ENCODE measurements at places on chromosomes 4 and X. TPM values are rescaled to one million over a fixed set of nuclear protein-coding genes. Genes with fewer than 3 reads are reported as not detected.

The TRIM2 gene
- 58.5 TPM for total RNA-seq

GRCh38 chrX:15465347-15465746, 27.8 kb downstream of the PIR start:
- no peak for DNase-seq

DNA sequence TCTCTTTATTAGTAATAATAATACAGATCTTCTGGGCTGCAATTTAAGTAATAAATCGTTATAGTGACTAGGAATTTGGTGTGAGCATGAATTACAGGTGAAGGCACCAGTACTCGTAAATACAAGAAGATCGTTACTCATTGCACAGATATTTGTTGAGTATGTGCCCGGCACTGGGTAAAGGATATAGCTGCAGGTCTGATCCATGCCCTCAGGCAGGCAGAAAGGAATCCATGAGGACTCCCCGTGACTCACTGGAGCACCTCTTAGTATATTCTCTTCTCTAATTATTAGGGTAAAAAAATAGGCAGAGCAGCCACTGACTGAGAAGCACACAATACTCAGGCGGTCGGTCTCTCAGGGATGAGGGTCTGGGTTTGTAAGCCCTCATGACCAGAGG, 868.3 kb downstream of the RAB28 start:
- DNase-seq: no peak

DNA sequence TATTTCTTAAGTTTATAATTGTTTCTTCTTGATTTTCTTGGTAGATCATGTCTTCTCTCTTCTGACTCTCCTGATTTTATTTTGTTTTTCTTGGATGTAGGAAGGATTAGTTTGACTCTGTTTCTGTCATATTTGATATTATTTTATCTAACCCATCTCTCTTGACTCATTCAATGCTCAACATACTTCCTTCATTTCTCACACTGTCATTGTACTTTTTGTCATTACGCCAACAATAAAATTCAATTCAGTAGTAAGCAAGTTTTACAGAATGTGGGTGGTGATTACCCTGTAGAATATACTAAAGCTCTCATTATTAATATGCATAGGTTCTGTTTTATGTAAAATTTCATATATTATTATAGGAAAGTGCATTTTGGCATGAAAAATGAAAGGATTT, 1303.0 kb upstream of the AGA start:
- DNase-seq: no peak

All from HT-29 (cell line).